NCI-H2081 treated with DMSO at 0.1 percent for 48 hours (cell line): ENCODE measurements at places on chromosomes 5 and 9.

- DNase-seq = no peak
Measured at GRCh38 chr5:24767086-24767485, 122.3 kb upstream of the CDH10 start.

DNA sequence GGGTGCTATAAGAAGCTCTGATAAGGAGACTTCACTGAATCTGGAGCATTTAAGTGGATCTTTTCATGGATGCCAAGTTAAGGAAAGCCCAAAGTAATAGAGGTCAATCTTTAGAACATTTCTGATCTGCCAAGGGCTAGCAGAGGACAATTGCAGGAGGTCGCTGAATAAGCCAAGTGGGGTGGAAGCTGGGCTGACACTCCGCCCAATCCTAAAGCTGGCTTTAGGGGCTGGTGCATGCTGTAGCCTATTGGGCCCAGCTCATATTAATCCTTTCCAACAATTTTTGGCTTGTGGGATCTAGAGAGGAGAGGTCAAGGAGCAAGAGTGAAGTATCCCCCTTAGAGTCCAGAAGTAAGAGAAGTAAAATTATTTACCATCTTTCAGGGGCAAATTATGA is 526.5 kb downstream of the RAB3C start:
- no peak for DNase-seq

DNA sequence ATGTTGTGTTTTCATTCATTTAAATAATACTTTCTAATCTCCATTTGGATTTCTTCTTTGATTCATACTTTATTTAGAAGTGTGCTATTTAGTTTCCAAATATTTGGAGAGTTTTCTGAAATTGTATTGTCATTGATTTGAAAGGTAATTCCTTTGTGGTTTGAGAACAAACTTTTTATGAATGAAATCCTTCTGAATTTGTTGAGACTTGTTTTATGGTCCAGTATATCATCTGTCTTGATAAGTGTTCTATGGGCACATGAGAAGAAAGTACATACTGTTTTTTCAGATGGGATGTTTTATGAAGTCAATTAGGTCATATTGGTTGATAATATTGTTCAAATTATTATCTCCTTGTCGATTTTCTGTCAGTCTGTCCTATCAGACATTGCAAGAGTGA is 953.8 kb downstream of the NR2F1-AS1 start:
- no peak for DNase-seq

DNA sequence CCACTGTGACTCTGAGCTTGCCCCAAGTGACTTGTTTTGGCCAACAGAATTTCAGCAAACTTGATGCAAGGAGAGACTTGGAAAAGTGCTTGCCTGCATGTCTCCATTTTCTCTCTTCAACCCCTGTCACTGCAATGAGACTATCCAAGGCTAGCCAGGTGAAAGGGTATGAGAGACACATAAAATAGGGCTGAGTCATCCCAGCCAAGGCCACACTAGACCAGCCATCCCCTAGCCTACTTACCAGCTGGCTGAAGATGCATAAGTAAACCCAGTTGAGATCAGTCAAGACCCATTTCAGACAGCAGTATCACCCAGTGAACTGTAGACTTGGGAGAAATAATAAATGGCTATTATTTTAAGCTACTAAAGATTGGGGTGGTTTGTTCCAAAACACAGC is 52.9 kb upstream of the VLDLR start:
- no peak for DNase-seq

DNA sequence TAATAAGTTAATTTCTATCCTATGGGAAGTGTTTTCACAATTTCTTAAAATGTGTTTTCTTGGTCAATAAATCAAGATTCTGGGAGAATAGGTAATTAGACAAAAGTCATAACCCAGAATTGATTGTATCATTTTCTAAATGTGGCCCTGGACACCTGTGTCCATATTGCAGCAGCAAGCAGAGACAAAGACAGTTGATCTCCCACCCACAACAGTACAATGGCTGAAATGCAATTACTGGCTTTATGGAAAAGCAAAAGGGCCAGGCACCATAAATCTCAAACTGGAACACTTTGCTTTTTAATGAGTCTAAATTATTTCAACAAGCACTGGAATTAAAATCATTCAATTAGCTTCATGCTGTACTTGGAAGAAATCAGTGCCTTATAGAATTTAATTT is 157.2 kb downstream of the ESM1 start:
- DNase-seq = no peak
